ENCODE measurements at places on chromosomes 4 and X.

GRCh38 chrX:55119271-55119670 is 30.5 kb downstream of the PAGE2 start:
- no peak for DNase-seq

- DNase-seq = no peak
Measured at GRCh38 chr4:24995346-24995919, 35.3 kb downstream of the LGI2 start.

DNA sequence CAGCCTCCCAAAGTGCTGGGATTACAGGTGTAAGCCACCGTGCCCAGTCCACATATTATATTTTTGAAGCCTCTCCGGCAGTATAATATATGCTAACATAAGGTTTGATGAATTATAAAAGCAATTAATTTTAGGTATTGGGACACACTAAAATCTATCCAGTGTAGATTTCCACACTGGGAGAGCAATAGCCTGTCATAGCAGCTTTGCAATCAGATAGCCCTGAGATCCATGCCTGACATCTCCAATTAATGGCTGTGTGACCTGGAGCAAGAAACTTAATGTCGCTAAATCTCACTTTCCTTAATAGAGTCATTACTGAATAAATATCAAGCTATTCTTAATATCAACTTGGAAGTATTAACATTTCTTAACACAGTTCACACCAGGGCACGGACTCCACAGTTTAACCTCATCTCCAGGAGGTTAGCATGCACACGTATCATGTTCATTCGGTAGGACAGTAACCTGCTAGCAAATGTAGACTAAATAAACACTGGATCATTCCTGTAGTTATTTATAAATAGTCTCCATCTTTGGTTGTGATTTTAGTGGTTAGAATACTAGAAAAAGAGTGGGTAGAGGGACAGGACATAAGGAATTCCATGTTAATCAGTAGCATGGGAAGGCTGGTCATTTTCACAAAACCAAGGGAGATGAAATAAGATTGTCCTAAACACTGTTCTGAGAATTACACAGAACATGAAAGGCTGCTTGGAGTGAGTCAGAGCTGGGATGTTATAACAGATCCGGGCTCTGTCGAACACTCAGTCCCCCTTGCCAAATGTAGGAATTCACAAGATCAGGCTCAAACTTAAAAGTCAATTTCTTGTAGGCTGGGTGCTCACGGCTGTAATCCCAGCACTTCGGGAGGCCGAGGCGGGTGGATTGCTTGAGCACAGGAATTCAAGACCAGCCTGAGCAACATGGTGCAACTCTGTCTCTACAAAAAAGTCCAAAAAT is 254.7 kb downstream of the PALLD start:
- DNase-seq = no peak

- peak; percentile 4 for DNase-seq
Measured at GRCh38 chrX:136250191-136251040, 784 bp downstream of the MAP7D3 start.

- DNase-seq = no peak
Measured at GRCh38 chr4:55795341-55795740, 24.2 kb upstream of the EXOC1L start.

- DNase-seq = no peak
Measured at GRCh38 chr4:1044469-1045192, 33.2 kb downstream of the FGFRL1 start.

DNA sequence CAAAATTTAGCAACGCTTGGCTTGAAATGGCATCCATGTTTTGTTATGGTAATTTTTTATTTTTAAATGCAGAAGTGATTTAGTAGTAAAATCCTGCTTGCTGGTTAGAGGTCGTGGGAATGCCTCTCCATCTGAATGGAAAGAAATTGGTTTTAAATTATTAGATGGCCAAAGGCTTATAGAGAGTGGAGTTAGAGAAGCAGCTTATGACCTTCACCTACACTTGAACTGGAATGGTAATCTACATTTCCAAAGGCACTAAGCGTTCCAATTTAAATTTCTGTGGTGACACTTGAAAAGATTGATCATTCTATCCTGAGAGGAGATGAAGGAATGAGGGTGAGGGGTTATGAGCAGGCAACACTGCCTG is 280.7 kb downstream of the RAPGEF2 start:
- no peak for DNase-seq

- DNase-seq = no peak
Measured at GRCh38 chr4:659851-660250, 14.2 kb downstream of the ATP5ME start.

DNA sequence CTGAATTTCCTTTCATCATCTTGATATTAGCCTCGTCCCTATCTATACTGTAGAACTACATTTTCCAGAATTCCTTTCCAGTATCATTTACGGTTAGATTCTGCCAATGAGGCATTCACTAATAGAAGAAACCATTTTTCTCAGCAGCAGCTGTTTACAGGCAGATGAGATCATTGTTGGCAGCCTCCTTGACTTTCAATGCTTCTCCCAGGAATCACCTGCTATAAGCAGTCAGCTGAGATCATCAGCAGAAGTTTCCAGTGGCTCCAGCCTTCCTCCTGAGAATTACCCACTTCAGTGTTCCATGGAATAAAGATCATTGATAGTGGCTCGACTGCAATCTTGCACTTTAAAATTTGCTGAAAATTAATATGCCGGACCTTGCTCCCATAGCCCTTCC is 157.3 kb upstream of the TET2 start:
- no peak for DNase-seq

GRCh38 chr4:36133086-36133485 is 111.2 kb downstream of the ARAP2 start:
- no peak for DNase-seq

- DNase-seq = no peak
Measured at GRCh38 chrX:70066646-70067045, 4.4 kb downstream of the OTUD6A start.

DNA sequence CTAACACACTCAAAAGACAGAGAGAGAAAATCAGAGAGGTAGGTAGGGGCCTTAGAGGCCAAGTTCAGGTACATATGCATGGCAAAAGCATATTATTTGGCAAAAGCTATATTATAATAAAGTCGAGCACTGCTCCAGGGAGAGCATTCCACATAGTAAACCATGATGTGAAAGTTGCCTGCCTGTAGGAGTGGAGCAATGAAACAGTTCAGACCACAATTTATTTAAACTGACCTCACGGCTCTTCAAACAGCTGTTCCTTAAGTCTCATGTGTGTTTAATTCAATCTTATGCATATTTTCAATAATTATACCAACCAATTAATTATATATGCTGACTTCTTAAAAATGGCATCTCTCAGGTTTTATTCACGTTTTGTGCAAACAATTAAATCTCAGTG is 3.3 kb downstream of the RFC1 start:
- no peak for DNase-seq
